Stimulated activated naive CD4-positive, alpha-beta T cell treated with Interleukin-2 at 50 U/mL for 16 hours (primary cell): ENCODE measurements at places on chromosomes 2 and 18.

GRCh38 chr2:10879624-10880585 is 31.8 kb upstream of the KCNF1 start:
- no peak for DNase-seq

GRCh38 chr18:10213526-10213925 is 240.9 kb upstream of the APCDD1 start:
- DNase-seq: no peak

DNA sequence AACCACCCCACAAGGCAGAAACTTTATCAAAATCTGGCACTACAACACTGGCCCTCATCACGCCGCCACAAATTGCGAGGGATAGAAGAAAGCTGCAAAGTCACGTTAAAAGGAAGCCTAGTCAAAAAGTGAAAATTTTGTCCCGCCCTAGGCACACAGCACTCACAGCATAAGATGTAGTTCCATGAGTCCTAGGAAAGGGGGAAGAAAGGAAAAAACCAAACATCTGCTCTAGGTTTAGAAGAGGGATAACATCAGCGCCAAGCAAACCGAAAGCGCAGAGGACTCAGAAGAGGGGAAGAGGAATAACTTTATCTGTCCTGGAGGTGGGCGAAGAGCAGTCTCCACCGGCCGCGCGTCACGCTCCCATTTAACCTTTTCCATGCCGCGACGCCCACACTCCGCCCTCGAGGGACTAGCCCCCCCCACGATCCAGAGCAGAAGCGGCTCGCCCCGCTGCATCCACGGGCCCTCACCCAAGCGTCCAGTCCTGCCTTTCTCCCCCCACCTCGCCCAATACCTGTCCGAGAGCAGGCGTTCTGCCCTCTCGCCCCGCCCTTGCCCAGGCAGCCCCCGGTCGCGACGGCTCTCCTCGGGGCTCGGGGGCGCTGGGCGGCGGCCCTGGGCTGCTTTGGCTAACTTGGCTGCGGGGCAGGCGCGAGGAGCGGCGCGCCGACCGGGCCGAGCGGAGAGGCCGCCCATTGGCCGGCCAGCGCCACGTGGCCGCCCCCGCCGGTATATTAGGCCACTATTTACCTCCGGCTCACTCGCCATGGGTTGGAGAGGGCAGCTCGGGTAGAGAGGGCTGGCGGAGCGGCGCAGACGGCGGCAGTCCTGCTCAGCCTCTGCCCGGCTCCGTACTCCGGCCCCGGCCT is at the start of gene HOXD1:
Gene HOXD1 (plus strand): TSS at position 770 of the 875 bp plus-strand sequence. CDS start 134 bp downstream, outside the sequence.
- DNase-seq: no peak

GRCh38 chr2:205435970-205436369 is 246.3 kb upstream of the NRP2 start:
- no peak for DNase-seq

- no peak for DNase-seq
Measured at GRCh38 chr2:241213567-241213966, 25.1 kb downstream of the ANO7 start.

- DNase-seq: no peak
Measured at GRCh38 chr2:205754285-205754923, 72.1 kb downstream of the NRP2 start.

DNA sequence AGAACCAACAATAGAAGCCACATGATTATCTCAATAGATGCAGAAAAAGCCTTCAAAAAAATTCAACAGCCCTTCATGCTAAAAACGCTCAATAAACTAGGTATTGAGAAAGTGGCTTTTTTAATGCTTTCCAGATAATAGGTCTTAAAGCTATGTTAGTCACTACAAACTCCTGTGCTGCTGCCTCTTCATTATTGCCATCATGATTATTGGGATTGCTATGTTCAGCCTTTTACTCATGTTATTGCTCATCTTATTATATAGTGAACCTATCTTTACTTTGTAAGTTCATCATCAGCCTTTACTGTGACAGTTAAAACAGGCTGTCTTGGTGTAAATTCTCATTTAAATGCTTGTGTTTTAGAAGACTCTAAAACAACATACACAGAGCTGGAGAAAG is 1557.2 kb upstream of the ZEB2 start:
- no peak for DNase-seq

DNA sequence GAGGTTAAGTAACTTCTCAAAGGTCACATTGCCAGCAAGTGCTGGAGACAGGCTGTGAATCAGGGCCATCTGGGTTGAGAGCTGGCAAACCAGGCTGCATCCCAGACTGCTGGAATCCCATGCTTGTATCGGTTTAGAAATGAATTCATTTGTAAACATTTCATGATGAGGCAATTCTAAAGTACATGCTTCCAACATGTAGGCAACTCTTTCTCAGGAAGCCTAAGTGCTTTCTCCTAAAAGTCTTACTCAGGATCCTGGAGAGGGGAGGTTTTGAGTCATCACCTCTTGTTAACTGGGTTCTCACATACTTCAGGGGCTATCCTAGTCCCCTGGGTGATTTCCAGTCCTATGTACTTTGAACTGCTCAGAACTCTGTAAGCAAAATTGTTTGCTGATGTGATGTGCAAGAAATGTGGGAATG is 416.5 kb downstream of the MEIS1 start:
- no peak for DNase-seq

DNA sequence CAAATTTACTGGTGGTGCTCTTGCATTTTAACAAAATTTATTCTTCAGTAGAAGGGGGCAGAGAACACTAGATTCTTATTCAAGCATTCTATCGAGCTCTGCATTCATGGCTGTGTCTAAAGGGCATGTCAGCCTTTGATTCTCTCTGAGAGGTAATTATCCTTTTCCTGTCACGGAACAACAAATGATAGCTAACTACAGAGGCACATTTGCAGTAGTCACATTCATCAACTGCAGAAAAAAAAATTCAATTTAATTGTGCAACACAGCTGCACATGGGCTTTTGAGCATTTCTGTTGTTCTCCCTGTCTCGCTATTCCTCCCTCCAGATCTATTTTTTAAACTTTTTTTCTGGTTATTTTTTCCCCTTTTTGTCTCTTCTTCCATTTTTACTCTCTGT is 13.0 kb upstream of the DLX1 start:
- no peak for DNase-seq

DNA sequence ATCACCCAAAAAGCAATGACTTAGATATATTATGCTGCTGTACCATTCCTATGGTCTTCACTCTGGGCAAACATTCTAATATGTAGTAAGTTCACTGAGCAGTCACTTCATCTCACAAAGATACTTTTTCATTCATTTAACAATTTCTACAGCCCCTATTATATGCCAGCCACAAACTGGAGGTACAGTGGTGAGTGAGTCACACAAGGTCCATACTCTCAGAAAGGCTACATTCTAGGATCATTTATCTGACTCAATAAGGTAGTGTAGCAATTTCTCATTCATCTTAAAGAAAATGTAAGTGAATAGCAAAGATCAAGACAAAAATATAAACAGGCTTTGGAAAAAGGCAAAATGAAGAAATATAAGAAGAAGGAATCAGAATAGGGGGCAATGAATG is 40.5 kb downstream of the NHEJ1 start:
- DNase-seq: no peak

GRCh38 chr18:22632191-22632590 is 214.5 kb upstream of the CTAGE1 start:
- DNase-seq: no peak
